ENCODE measurements at places on chromosomes 1 and 21.

- no peak for DNase-seq
Observed at GRCh38 chr1:3857791-3858129, 484 bp downstream of the DFFB start.

- DNase-seq: no peak
Observed at GRCh38 chr21:14991957-14992356, 72.8 kb downstream of the NRIP1 start.

DNA sequence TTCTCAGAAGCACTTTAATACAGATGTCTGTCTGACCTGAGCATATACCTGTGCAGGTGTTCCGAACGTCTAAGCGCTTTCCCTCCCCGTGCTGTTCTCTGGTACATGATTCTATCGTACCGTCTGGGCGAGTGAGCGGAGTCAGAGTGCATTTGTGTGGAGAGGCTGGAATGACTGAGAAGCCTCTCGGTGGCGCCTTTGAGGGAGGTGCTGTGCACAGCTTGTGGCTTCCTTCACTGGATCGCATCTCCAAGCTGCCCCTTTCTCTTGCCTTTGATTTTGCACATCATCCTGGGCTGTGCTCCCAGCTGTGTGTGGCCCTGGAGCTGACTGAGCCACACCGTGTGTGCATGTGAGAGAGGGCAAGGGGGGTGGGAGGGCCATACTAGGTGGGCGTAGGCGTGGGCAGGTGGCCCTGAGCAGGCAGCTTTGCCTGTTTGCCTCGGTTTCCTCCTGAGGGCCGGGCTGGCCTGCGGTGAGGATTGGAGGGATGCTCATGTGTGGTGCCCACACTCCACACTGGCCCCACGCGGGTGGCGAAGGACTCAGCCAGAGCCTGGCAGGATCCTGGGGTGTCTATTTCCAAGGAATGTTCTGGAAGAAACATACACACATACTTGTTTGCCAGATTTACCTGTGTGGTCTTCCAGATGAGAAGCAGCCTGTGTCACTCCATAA, 105.3 kb downstream of the ADARB1 start:
- no peak for DNase-seq

DNA sequence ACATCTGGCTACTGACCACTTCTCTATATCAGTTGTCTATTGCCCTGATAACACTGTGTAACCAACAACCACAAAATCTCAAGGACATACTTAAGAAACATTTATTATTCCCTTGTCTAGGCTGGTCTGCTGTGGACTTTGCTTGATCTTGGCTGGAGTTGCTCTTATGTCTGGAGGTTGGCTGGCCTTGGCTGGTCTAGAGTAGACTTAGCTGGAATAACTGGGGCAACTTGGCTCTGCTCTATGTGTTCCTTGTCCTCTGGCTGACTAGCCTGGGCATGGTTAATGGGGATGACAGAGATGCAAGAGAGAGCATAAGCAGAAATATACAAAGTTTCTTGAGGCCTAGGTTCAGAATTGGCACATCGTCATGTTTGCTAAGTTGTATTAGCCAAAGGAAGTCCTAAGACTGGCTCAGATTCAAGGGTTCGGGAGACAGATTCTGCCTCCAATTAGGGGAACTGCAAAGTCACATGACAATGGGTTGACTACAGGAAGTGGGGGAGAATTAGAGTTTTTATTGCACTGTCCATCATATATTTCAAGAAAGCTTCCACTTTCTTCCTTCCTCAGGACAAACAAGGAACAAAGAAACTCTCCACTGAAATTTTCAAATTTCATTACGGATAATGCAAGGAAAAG, 61.4 kb upstream of the HMCN1 start:
- no peak for DNase-seq

GRCh38 chr1:227174164-227174563, 144.1 kb downstream of the CDC42BPA start:
- no peak for DNase-seq

DNA sequence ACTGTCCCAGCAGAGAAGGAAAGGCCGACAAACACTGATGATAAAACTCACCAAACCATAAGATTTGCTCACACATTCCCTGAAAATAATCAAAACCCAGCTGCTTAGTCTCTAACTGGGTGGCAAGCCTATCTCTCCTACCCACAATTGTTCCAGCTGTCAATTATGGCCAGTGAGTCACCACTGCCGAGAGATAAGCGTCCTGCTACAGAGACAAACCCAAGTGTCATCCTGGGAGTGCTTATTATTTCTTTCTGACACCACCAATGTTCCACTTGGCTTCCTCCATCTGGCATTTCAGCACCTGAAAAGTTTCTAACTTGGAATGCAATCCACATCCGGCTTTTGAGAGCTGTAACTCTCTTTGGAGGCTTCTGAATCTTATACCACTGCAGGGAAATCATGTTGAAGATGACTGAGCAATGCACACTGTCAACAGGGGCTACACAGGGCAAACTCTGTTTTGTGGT, 51.5 kb upstream of the VAV3 start:
- no peak for DNase-seq

DNA sequence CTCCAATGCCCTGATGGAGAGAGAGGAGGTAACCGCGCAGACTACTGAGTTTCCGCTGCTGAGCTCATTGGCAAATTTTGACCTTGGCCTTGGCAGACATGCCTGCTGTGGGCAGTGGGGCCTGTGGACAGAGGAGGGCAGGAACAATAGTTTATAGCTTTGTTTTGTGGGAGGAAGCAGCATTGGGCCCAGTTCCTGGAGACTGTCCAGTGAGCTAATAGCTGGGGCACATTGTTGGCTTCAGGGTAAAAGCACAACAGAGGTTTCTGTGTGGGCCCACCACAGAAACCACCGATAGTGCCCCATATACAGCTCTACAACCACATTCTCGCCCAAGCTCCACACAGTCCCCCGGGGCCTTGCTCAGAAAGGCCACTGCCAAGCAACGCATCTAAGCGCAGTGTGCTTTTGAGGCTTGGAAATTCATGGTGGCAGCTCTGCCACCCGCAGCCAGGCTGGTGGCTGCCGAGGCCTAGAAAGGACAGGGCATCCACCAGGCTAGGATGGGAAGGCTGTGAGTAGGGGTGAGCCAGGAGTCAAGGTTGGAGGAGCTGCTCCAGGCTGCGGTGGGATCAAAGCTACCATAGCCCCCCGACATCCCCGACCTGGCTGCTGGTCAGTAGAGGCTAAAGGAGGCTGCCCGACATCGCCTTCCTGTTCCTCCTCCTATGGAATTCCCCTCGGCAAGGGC, 43.2 kb downstream of the NEK2 start:
- DNase-seq: no peak

DNA sequence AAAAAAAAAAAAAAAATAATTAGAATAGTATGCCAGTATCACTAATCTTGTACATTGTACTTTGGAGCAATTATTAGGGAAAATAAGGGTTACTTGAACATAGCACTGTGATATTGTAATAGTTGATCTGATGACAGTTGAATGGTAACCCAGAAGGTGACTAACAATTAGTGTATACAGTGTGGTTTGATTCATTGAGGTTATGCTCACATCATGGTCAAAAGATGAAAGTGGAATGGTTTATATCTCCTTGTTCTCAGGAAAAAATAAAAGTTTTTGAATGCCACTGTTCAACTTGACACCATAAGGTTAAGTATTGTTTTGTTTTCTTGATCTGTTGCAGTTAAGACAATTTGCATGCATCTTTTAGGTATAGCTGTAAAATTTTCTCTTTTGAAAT, 87.0 kb downstream of the GPR52 start:
- DNase-seq: no peak

- DNase-seq: peak; percentile 62
Observed at GRCh38 chr1:17419626-17420328, 19.7 kb downstream of the RCC2 start.

GRCh38 chr21:24716281-24716918, 890.9 kb downstream of the MRPL39 start:
- no peak for DNase-seq

DNA sequence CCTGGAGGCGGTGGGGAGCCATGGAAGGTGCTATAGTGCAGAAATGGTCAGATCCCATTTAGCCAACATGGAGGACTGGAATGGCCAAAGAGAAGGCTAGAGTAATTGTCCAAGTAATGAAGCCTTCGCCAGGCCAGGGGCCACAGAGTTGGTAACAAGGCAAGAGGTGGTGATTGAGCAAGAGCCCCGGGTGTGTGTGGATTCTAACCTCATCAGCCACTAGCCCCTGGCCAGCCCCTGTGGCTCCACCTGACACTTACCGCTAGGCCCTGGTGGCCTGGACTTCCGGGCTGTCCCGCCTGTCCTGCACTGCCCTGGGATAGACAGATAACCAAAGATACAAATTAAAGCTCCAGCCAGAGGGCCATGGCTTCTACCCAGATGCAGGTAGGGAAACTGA, 9.9 kb downstream of the COL9A2 start:
- no peak for DNase-seq

DNA sequence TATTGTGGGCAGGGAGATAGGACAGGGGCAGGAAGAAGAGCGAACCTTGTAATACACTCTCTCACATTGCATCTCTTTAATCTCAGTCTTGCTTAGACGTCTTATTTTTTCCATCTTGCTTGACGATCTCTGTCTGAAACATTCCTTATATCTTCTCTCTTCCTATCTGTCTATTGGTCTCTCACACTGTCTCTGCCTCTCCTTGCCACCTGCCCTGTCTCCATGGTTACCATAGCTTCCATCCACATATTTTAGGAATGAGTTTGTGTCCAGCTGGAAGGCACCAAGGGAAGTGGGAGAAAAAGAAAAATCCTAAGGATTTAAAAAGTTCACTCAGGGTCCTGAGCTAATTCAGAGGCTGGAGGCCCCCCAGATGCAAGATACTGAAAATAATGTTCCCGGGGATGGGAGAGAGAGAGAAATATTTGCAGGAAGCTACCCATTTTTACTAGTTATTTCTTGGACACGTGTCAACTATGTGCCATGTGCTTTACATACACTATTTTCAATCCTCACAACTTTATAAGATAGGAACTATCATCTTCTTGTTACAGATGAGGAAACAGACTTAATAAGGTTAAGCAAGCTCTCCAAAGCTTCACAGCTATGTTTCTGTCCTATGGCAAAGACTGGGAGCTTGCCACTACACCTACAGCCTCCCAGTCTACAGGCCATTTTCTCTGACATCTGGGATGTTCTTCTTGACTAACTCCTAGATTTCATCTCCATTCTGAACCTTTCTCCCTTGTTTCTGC, 933 bp downstream of the ANKRD34A start:
- DNase-seq: no peak

DNA sequence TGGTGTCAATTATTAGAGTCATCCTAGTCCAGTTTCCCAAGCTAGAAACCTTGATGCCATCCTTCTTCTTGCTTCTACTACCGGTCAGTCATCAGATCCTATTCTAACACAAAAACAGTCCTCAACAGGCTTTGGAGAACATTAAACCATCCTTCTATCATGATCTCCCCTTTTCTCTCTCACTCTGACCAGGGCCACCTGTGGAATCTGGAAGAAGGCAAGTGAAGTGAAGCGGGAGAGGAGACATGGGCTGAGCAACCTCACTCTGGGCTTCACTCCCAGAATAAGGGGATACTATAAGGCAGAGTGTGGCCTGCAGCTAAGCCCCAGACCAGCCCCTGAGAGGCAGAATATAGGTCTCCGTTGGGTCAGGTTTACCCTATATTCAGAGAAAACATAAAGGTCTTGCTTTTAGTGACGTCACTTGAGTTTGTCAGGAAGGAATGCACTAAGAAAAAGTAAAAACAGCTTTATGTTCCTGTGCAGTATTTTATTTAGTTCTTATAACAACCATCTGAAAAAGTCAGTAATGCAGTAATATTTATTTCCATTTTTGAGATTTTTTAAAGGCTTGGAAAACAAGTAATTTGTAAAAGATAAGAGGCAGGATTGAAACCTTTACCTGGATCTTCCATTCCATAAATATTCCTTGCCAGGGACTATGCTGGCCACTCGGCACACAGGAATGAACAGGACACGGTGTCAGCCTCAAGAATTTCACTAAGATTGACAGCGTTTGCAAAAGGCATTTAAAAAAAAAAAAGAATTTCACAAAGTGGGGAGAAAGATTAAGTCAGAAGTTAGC, 61.3 kb downstream of the NFASC start:
- DNase-seq: no peak

- DNase-seq: no peak
Observed at GRCh38 chr1:21537511-21537931, 28.3 kb downstream of the ALPL start.

DNA sequence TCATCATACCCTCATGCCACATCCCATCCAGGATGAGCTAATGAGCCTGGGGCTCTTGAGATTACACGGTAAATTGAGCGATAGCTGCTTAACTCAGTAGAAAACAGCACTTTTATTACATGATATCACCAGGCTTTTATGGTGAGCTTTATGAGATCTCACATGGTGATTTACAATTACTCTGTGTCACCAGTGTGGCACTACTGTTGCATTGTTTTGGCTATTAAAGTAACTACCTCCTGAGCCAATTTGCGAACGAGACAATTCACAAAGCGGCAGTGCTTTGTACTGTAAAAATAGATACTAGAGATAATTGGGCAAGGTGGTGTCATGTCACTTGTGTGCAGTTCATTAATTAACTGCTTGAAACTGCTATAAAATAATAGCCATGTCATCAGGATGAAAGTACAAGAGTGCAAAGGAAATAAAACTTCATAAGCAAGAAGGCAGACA, 767.7 kb upstream of the ADGRL2 start:
- no peak for DNase-seq

DNA sequence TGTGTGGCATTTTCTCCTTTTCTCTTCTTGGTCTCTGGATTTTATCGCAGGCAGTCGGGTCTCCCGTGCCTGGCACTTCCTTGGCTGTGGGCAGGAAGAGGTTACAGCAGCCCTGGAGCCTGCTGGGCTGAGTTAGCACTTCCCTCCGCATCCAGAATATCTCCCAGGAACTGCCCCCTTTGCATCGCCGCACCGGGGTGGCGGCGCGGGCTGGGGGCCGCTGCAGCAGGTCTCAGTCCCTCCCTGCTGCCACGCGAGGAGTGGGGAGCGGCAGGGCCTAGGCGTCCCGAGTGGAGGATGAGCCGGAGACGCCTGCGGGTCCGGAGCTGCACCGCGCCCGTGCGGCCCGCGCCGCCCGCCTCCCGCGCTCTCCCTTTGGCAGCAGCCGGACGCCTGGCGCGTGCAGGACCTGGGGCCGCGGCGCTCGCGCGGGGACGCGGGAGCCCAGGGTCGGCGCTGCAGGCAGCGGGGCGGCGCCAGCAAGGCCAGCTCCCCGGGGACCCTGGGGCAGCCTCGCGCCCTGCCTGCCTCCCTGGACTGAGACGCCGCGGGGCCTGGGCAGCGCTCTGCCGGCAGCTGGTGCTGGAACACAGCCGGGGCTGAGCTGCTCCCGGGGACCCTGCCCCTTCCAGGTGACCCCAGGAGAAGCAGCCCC, 192.8 kb downstream of the PRDM2 start:
- DNase-seq: no peak

Measured in T-helper 1 cell (primary cell).